ENCODE measurements at places on chromosomes 5 and 9. TPM values are rescaled to one million over a fixed set of nuclear protein-coding genes. Genes with fewer than 3 reads are reported as not detected.

GRCh38 chr5:1264211-1264610 lies 30.7 kb downstream of the TERT start:
- DNase-seq: no peak

Gene SLC27A6
- total RNA-seq: 2.0 TPM

- DNase-seq: no peak
Measured at GRCh38 chr5:33075731-33076130, 364.6 kb downstream of the NPR3 start.

Gene HAVCR2
- 7.3 TPM for total RNA-seq

Gene PLK2
- total RNA-seq: 1,139 TPM

Gene CCDC183
- 2.0 TPM for total RNA-seq

Gene SPATA6L
- 9.4 TPM for total RNA-seq

DNA sequence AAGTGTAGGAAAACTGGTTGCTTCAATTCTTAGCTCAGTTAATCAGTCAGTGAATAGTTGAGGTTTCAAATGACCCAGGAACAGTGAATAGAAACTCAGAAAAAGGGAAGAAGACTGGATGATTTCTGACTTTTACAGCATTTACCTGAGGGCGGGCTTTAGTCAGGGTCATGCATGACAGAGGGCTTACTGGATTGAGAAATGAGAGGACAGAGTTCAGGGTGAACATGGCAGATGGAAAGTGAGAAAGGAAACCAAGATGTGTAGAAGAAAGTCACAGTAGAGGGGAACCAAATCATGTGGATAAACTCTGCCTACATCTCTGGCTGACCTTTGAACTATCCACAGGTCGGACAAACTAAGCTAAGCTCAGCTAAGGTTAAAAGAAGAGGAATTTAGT lies 596.0 kb downstream of the SEMA5A start:
- no peak for DNase-seq

DNA sequence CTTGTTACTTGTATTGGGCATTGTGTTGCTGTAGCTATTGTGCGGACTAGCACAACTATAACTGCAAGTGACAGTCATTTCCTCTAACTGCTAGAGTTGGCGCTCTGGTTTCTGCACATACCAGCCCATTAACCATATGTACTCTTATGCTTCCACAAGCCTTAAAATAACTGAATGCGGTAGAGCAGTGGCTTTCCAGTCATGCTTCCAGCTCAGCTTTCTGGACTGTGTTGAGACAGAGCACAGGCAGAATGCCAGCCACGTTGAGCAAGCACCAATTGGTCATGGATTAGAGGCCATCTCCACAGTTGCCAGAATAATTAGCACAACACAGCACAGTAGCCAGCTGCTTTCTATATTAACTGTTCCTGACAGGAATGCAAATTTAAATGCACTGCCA lies 12.2 kb downstream of the INVS start:
- peak; percentile 22 for DNase-seq

Gene NR2F1
- total RNA-seq: 53.8 TPM

- no peak for DNase-seq
Measured at GRCh38 chr5:131289738-131290137, 25.9 kb downstream of the CDC42SE2 start.

GRCh38 chr5:132007399-132008162 lies 3.9 kb downstream of the ACSL6 start:
- DNase-seq: peak; percentile 60

DNA sequence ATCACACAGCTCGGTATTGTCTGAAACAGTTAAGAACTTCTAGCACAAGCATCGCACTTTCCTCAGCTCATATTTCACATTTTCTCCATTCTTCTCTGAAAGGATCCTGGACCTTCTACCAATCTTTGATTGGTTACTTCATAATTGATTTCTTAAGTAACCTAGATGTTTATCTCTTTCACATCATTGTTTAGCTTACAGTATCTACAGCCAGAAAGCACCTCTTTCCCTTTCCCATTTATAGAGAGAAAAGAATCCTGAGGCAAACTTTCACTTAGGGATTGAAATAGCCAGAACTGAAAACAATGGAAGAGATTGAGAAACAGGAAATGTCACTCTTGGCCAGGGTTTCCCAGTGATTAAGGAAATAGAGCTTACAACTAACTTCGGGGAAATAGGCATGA lies 2.5 kb downstream of the IL33 start:
- no peak for DNase-seq

Gene PCDHGA3
- total RNA-seq: 4.1 TPM

- DNase-seq: no peak
Measured at GRCh38 chr5:37735649-37736347, 104.0 kb downstream of the GDNF start.

Gene FOXD4L5
- total RNA-seq: under 0.01 TPM

DNA sequence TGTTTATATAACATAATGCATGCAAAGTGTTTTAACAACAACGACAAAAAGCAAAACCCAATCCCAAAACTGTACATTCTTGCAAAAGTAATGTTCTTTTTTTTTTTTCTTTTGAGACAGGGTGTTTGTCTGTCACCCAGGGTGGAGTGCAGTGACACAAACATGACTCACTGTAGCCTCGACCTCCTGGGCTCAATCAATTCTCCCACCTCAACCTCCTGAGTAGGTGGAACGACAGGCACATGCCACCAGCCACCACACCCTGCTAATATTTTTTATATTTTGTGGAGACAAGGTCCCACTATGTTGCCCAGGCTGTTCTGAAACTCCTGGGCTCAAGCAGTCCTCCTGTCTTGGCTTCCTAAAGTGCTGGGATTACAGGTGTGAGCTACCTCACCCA lies 13.6 kb upstream of the HAVCR1 start:
- DNase-seq: no peak

DNA sequence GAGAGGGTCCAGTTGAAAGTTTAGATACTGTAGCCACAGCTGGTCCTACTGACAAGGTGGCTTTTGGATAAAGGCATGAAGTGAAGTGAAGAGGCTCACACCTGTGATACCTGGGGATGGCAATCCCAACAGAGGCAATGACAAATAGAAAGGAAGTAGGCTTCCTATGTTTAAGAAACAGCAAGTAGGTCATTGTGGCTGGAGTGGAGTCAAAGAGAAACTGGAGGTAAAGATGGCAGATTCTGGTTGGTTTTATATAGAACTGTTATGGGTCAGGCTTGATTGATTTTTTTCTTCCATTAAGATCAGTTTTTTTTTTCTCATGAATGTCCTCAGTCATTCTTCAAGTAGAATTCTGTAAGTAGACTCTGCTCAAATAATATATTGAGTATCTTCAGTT lies 79.5 kb downstream of the ANXA1 start:
- DNase-seq: no peak

All from frontal cortex (tissue), 4 donors.